NK-92 treated with Interleukin-12 subunit alpha and Interleukin-12 subunit beta, amount 100 ng/mL, for 24 hours (cell line): ENCODE measurements at places on chromosomes 2 and 18.

DNA sequence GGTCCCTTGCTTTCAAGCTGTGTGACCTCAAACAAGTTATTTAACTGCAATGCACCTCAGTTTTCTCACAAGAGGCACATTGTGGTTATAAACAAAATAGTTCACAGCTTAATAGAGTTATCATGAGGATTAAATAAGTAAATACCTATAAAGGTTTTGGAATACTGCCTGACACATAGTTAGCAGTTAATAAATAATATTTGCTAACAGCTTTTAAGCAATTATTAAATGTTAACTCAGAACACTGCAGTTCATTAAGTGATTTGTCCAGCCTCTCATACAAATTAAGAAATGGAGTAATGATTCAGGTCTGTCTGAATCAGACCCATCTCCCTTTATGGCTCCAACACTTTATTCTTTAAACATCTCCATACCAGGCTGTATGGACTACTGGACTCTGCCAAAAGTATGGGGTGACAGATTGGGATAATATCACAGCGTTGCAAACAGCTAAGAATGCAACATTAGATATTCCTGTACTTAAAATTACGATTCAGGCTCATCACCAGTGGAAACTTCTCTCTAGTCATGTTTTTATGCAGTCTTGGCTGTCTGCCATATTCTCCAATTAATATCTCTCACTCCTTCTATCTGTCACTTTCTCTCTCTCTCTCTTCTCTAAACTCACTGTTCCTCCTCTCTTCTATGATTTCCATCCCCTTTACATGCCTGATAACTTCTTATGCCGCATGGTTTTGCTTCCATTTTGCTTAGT, 370.6 kb upstream of the UBE2E3 start:
- no peak for DNase-seq

- DNase-seq, result no peak
Observed at GRCh38 chr2:225937625-225938187, 538.2 kb downstream of the NYAP2 start.

DNA sequence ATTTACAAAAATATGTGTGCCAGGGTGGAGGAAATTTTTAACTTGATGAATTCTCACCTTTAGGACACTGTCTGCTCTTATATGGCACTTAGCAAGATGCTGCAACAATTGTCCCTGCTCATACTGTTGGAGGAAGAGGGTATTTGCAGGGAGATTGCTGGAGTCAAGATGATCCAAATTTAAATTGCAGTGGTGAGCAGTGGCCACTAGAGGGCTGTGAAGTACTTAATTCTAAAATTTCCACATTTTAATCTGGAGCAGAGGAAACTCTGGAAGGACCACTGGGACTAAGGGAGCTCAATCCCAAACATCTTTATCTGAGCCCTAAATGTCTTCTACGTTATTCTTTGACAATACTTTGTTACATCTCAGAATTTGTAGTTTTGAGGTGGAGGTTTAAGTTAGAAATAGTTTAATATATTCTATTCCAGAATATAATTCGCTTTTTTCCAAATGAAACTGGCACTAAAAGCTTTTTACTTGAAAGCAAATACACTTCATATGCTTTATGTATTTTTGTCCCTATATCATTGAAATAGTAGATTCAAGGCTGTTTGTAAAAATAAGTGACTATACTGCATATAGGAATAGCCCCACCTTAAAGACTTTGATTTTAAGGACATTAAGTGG, 33.0 kb upstream of the PTH2R start:
- no peak for DNase-seq

DNA sequence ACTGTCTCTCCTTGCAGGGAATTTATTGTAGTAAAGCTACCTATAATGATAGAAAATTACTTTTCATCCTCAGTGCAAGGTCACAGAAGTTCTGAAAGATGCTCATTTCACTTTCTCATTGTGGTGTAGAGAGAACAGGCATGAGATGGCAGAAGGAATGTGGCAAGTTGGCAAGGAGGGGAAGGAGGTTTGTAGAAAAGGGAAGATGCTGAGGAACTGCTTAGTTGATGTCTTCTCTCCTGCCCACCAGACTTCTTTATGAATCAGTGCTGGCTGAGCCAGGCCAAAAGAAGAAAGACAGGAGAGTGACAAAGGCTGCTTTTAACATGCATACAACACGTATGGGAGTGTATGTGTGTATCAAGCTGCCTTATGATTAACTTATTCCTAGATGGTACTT, 164.4 kb downstream of the PRPF40A start:
- DNase-seq, result no peak

DNA sequence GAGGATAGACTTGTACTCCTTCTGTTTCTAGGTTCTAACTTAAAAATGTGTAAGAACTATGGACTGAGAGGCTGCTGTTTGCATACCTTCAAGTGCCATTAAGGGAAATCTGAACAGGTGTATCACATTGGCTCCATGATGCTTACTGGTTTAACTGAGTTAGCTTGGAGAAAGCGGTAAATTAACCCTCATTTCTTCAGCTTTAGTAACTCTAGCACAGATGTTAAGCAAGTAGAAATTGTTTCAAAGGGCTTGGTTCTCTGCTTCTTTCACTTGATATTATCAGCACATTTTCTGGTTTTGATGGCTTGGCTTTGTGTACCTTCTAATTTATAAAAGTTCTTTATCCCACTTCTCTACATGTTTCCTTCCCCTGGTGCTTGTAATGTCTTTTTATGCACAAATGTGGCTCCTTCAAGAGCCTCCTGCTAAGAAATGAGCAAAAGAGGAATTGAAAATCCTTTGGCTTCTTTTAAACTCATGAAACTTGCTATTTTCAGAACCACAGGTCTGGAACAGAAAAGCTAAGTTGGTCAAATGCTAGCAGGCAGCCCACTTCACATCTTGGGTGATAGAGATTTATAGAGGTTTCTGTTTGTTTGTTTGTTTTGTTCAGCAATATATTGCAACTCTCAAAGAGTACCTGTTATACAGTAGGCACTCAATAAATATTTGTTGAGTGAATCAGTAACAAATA, 249.9 kb upstream of the THUMPD2 start:
- DNase-seq, result no peak

DNA sequence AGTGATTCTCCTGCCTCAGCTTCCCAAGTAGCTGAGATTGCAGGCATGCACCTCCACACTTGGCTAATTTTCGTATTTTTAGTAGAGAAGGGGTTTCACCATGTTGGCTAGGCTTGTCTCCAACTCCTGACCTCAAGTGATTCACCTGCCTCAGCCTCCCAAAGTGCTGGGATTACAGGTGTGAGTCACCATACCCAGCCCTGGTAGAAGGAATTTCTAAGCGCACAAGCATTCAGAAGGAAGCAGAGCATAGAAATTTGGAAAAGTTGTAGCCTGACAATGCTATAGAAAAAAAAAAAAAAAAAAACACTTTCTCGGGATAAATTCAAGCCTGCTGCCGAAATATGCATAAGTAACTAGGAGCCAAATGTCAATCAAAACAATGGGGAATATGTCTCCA, 249.4 kb downstream of the GRB14 start:
- no peak for DNase-seq

GRCh38 chr2:62736899-62737559, 31.5 kb downstream of the EHBP1 start:
- no peak for DNase-seq

GRCh38 chr18:55856679-55857078, 268.7 kb upstream of the TCF4 start:
- DNase-seq, result no peak

- no peak for DNase-seq
Observed at GRCh38 chr2:150903461-150903860, 358.2 kb downstream of the RBM43 start.
